ENCODE measurements at places on chromosomes 13 and 19. TPM values are rescaled to one million over a fixed set of nuclear protein-coding genes. Genes with fewer than 3 reads are reported as not detected.

GRCh38 chr19:38561658-38562057 lies 56.1 kb downstream of the MAP4K1 start:
- DNase-seq: no peak

EID2B gene
- 2.4 TPM for total RNA-seq

RAB3A gene
- 2.9 TPM for total RNA-seq

- no peak for DNase-seq
Observed at GRCh38 chr19:11096210-11096841, 7.1 kb downstream of the LDLR start.

DNA sequence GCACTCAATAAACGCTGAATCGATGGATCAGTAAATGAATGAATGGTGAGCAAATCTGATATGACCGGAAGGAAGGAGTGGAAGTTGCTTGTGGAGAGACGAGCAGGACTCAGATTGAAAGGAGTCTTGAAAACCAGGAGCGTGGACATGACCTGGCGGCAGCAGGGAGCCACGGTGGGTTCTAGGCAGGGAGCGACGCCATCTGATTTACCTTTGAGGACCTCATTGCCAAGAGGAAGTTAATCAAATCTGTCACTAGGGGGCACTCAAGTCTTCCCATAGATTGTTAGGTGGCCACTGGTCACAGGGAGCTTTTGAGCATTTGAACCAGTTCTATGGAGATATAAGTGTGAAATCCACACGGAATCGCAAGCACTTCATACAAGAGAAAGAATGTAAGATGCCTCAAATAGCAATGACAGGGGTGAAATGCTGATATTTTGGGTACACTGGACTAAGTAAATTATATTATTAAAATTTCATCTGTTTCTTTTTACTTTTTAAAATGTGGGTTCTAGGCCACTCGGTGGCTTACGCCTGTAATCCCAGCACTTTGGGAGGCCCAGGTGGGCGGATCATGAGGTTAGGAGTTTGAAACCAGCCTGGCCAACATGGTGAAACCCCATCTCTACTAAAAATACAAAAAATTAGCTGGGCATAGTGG lies 9.2 kb upstream of the FBN3 start:
- DNase-seq: no peak

- peak; percentile 99 for DNase-seq
Observed at GRCh38 chr13:27251166-27252091, at the start of gene RPL21. TSS of gene RPL21 (plus strand) at chr13:27251558. CDS start at chr13:27253777, 2,219 bp downstream.

SGCG gene
- 6.9 TPM for total RNA-seq

DNA sequence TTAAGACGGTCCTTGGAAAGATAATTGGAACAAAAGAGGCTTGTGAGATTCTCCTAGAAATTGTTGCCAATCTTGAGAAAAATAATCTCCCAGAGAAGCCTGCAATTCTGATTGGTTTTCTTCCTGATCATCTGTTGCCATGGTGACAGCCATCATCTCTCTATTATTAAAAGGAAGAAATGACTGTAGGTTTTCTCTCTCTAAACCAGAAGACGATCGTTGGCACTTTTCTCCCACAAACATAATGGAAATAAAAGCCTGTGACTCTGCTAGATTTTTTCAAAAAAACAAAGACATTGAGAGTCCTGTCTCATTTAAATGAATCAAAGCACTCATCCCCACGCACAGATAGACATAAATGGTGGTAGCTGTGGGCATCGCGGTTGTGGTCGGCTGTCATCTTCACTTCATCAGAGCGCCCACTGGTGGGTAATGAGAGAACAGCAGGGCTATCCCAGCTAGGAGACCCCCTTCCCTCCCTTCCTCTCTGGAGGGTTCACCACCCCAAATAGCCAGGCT lies 21.7 kb upstream of the CALM3 start:
- DNase-seq: no peak

- no peak for DNase-seq
Observed at GRCh38 chr13:51607165-51607564, 22.9 kb downstream of the WDFY2 start.

DNA sequence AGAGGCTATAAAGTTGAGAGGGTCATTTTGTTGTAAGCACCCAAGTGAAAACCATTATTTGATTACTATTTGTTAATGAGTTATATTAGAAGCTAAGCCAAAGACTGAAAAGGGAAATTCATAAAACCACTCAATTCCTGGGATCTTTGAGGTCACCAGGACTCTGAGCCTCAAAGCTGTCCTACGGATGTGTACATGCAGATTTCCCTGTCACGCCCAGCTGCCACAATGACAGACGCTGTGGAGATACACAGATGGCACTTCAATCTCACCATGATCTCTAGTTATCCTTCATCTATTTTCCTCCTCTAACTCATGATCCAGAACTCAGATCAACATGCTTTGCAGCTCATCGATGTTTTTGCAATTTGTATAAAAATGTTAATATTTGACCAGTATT lies 403.5 kb upstream of the MIR17HG start:
- no peak for DNase-seq

CTXN1 gene
- 5.9 TPM for total RNA-seq
